ENCODE measurements at places on chromosomes 16 and 17.

- no peak for DNase-seq
Measured at GRCh38 chr16:85353839-85354685, 241.8 kb upstream of the CIBAR2 start.

DNA sequence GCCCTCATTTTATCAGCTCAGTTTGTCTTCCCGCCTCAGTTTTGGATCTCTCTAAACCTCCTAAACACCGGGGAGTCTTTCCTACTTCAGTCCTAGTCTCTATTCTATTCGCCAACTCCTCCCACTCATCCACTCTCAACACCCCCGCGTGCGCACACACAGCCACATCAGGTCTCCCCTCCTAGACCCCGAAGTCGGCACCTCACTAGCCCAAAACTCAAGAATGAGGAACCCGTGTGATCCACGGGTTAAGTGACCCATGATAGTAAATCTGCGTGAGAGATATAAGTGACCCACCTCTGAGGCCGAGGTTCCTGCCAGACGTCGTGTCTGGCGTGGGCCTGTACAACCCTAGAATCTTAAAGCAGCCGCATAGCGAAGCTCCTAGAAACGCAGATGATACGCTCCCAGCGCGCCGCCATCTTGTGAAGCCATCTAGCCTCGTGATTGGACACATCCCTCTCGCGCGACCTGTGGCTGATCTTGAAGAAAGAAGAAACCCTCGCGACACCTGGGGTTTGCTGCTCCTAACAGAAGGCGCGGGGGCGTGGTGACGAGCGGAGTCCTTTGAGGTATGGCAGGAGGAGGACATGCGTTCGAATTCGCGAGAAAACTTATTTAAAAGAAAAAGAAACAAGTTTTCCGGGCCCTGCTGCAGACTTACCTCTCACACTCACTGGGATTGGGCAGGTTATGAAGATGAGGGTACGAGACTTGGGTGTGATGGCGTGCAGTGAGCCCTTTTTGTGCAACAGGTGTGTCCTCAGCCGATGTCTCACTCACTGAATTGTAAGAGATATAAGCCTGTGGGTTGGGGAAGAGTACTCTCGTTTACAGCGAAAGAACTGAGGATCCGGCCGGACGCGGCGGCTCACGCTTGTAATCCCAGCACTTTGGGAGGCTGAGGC is at the start of gene METTL16:
TSS of gene METTL16 (minus strand) at position 427 of the 908 bp plus-strand sequence. CDS start 9,557 bp downstream, outside the sequence.
- peak; percentile 99 for DNase-seq

- DNase-seq: no peak
Measured at GRCh38 chr17:62059414-62059813, 5.7 kb downstream of the MED13 start.

GRCh38 chr17:67562005-67562404 is 155.7 kb upstream of the NOL11 start:
- no peak for DNase-seq

GRCh38 chr16:74650966-74651567 is 15.6 kb downstream of the RFWD3 start:
- DNase-seq: no peak

GRCh38 chr17:71145486-71145885 is 975.3 kb upstream of the SOX9 start:
- DNase-seq: no peak

GRCh38 chr17:47698749-47699535 is 5.0 kb downstream of the TBKBP1 start:
- peak; percentile 47 for DNase-seq

GRCh38 chr17:40699371-40699770 is 4.2 kb downstream of the KRT24 start:
- no peak for DNase-seq

GRCh38 chr17:57745242-57745641 is at the start of gene CCDC182:
Gene CCDC182 (minus strand): TSS chr17:57745299. CDS start chr17:57745272, 27 bp downstream.
- DNase-seq: no peak

- DNase-seq: no peak
Measured at GRCh38 chr17:59696682-59697277, 10.4 kb downstream of the PTRH2 start.

GRCh38 chr17:74680941-74681340 is 31.8 kb downstream of the CD300LF start:
- DNase-seq: no peak

GRCh38 chr17:46884552-46884951 is 33.2 kb downstream of the WNT9B start:
- DNase-seq: no peak

GRCh38 chr17:72822358-72823023 is 270.0 kb downstream of the SLC39A11 start:
- no peak for DNase-seq

- no peak for DNase-seq
Measured at GRCh38 chr17:50181144-50181543, 15.3 kb downstream of the SGCA start.

GRCh38 chr17:51650772-51651171 is 390.4 kb downstream of the UTP18 start:
- DNase-seq: no peak

GRCh38 chr17:43845766-43846165 is 1.2 kb upstream of the CD300LG start:
- no peak for DNase-seq

DNA sequence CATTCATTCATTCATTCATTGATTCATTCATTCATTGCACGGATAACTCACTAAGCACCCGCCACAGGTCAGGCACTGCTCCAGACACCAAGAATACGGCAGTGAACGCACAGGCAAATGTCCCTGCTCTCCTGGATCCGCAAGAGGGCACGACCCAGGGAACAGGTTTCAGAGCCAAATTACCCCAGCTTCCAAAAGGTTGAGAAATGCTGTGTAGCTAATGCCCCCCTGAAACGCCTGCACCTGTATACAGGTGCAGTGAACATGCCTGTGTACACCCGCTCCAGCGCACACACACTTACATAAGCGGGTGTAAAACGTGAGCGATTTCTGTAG is 9.6 kb upstream of the UBE2I start:
- DNase-seq: no peak

DNA sequence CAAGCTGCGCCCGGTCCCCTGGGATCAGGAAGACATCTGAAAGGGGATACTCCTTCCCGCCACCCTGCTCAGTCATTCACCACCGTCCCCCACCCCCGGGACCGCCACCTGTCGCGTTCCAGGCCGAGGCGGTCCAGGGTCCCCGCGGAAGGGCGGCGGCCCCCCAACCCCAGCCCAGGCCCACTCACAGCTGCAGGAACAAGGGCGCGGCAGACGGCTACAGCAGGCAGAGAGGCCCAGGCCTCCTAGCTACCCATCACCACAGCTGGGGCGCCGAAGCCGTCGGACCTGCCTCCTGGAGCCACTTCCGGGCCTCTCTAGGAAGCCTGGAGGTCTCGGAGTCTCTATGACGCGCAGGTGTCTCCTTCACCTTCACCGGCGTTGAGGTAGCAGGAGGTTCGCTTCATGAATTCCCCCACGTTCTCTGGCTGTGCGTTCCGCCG is at the start of gene SDR42E1:
TSS of gene SDR42E1 (minus strand) at position 272 of the 443 bp plus-strand sequence. CDS start 10,612 bp downstream, outside the sequence.
- peak; percentile 87 for DNase-seq

DNA sequence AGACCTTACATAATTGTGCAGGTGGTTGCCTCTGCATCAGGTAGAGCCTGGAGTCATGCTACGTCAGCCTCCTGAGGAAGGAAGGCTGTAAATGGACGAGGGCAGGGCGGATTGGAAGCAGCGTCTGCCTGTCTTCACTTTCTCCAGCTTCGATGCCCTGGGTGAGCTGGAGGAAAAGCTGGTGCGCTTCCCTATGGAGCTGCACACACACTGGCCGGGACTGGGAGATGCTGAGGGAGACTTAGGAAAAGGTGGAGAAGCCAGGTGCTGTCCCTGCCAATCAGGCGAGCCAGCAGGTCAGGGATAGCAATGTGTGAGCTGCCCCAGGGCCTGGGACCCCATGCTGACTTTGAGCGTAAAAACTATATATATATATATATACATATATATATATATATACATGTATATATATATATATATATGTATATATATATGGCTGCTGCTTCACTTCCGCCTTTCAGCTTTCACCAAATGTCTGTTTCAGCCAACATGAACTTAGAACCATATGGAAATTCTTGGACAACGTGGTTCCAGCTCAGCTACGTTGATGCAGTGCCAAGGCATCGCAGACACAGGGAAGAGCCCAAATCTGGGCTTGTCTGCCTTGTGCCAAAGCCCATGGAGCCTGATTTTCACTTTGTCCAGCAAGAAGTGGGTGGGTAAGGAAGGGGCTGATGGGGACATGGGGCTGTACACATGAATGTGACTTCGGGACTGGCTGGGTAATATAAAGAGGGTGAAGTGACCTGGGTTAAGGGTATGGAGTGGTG is 71.5 kb upstream of the NKD1 start:
- no peak for DNase-seq

DNA sequence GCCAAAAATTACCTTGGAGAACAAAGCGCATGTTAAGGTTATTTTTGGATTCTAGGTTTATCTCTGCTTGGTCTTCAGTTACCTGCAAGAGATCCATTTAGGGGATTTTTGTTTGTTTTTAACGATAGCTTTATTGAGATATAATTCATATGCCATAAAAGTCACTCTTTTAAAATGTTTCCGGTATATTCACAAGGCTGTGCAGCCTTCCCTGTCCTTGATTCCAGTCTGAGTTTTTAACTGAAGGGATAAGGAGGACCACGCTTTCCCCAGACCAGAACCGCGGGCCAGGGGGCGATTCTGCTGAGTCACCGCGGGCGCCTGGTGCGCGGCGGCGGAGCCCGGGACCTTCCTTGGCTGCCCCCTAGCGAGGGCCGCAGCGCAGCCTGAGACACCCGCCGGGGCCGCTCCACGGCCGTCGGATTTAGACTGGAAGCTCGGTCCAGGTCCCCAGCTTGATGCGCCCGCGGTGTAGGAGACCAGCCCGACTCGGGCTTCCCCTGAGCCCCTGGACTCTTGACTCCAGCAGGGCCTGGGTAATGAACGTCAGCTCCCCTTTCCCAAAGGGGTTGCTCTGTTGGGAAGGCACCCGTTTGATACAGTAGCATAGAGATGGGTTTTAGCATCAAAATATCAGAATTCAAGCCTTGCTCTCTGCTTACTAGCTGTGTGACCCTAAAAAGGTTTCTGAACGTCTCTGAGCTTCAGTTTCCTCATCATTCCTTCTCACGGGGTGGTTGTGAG is 50.0 kb upstream of the STH start:
- DNase-seq: peak; percentile 74

GRCh38 chr17:14747603-14747950 is 446.7 kb downstream of the HS3ST3B1 start:
- DNase-seq: no peak

DNA sequence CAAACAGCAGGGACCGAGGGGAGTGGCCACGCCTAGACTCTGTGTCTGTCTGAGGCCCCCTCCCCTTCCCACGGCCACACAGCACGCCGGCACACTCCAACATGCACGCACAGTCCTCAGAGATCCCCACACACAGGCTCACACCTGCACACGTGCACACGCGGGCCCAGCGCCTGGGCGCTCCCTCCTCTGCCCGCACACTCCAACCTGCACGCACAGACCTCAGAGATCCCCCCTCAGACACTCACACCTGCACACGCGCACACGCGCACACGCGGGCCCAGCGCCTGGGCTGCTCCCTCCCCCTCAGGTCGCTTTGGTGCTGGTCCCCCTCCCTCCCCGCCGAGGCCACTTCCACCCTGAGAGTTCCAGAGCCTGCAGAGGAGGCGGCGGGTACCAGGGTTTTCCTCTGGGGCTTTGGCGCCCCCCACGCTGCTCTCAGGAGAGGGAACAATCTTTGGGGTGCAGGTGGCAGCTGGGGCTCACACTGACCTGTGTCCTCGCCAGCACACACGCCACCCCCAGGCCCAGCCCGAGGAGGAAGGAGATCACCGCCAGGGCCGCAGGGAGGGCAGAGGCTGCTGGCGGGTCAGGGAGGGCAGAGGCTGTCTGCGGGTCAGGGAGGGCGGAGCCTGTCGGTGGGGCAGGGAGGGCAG is 1.6 kb downstream of the CD7 start:
- DNase-seq: no peak

DNA sequence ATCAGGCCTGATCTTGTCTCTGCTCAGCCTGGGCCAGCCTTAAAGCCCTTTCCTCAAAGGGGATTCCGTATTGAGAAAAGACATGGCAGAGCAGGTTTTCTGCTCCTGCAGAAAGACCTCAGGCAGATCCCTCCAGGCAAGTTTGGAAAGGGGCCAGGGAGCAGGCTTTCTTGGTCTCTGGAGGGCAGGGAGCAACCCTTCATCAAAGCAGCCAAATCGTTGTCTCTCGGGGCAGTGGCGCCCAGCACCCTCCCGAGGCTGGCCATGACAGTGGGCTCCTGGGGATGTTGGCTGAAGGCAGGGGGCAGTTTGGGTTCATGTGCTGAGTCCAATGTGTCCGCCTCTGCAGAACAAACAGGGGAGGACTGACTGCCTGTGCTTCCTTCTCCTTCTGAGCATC is 168.4 kb upstream of the WSCD1 start:
- DNase-seq: no peak

GRCh38 chr16:89722392-89723278 is 1.3 kb downstream of the ZNF276 start:
- no peak for DNase-seq

DNA sequence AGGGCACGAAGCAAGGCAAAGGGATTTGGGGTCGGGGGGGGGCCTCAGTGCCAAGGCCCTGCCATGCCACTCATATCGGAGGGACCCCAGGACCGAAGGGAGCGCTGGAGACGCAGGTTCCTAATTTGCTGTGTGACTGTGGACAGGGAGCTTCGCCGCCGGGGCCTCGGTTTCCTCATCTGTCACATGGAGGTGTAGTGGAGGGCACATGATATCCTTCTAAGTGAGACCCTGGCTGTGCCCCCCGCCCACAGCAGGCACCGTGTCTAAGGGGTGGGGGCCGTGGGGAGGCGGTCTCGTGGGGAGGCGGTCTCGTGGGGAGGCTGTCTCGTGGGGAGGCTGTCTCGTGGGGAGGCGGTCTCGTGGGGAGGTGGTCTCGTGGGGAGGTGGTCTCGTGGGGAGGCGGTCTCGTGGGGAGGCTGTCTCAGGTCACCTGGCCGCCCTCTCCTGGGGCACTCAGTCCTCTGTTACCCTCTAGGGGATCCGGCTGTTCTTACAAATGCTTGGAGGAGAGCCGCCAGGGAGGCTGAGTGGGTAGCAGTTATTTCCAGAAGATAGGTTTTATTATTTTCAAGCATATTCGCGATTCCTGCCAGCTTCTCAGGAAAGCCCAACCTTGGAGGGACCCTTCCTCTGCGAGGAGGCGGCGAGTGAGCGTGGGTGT is 205.0 kb downstream of the NTN1 start:
- DNase-seq: no peak

GRCh38 chr16:71396594-71396993 is 38.1 kb downstream of the CALB2 start:
- no peak for DNase-seq

All from NCI-H1436 (cell line).